Urinary bladder (tissue), 4 donors: ENCODE measurements at places on chromosomes 13 and 19.
A peak's percentile ranks its signal among the peaks of the same experiment; 100 is the strongest.

DNA sequence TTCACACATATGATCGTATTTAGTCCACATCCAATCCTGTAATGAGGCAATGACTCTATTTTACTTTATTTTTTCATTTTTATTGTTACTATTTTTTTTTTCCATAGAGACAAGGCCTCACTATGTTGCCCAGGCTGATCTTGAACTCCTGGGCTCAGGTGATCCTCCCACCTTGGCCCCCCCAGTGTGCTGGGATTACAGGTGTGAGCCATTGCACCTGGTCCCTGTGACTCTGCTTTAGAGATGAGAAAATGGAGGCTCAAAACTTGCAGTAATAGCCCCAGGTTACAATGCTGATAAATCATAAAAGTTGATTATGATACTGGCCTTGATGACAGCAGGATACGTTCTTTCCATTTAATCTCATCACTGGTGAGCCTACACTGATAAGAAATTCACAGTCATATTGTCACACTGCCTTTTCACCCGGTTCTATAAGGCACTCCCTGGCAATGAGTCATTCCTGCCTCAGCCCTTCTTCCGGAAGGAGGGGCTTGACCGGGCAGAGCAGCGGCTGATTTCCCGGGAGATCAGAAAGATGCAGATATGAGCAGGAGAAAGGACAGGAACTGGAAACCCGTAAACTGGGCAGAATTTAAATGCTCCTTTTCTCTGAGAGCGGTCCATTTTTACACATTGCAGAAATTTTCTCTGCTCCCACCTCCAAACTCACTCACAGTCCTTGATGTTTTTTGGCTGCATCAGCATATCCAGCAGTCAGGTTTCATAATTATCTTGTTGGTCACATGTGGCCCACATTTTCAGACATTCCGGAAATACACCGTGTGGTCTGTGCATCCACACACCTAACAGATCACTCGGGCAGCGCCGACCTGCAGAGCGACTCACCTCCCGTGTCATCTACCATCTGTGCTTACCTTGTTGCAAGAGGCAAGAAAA lies 616.4 kb downstream of the EFNB2 start:
- peak; percentile 60 for DNase-seq

GRCh38 chr13:85543144-85543543 lies 256.1 kb downstream of the SLITRK6 start:
- no peak for DNase-seq

- DNase-seq = no peak
These were observed 3.8 kb downstream of the ZNF784 start for GRCh38 chr19:55620410-55621204.

GRCh38 chr13:100790405-100790804 lies 115.8 kb upstream of the TMTC4 start:
- no peak for DNase-seq

DNA sequence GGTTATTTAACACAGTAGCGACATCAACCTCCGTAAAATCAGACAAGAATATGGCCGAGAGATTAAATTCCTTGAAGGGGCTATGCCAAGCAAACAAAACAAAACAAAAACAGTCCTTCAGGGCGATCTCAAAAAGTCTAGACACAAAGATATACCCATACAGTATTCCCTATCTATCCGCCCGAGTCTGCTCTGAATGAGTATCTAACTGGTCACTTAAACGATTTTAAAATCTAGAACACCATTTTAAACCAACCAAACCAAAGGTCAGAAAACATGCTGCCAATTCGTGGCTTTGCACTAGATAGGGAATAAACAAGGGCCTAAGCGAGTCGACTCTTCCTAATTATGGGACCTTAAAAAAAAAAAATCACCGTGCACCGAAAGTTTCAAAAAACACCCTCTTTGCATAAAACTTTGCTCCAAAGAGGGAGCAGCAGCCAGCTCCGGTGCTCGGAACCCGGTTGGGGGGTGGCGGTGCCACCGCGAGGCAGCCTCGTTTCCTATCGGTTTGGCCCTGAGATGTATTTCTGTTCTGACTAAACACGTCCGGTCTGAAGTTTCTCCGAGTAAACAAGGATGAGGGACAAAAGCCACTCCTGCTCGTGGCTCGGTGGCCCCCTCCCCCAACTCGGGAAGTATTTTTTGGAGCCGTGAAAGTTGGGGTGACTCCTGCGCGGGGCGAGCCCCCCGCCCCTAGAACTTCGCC lies 1.8 kb downstream of the HMGB1 start:
- DNase-seq = peak; percentile 37

DNA sequence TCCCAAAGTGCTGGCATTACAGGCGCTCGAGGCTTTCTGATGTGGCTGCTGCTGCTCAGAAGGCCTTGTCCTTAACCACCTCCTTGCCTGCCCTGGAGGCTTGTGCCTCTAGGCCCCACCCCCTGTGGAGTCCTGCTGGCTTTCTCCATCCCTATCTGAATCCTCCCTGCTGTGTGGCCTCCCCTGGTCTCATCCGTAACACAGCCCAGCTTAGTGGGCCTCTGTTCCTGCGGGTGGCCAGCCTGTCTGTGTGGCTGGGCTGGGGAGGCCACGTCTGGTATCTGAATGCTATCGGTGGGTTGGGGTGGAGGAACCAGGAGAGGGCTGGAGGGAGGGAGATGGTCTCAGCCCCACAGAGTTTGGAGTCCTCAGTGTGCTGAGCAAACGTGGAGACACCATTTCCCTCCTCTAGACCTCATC lies 4.7 kb downstream of the RPL28 start:
- DNase-seq = no peak

- no peak for DNase-seq
These were observed 109.8 kb upstream of the GPC6 start for GRCh38 chr13:93116809-93117208.
